Kasumi-1 (cell line): ENCODE measurements at places on chromosomes 4 and X.

GRCh38 chr4:3241898-3242524 lies 6.9 kb upstream of the MSANTD1 start:
- DNase-seq, result no peak

GRCh38 chr4:46387956-46388355 lies 2.0 kb downstream of the GABRA2 start:
- no peak for DNase-seq

DNA sequence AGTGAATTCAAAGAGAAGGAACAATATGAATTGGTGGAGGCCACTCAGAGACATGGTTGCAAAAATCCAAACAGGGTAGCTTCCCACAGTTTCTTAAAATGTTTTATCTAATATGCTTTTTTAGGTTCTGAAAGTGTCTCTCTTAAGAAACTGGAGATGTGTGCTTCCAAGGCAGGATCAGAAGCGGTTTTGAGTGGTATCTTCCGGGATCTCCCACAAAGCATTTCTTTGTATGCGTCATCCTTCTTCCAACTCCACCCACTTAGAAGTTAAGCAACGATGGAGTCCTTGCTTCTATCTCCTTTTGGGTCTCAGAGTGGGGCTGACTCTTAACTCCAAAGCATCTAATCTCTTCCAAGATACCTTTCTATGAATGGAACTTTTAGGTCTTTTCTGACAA lies 196.7 kb downstream of the MID1 start:
- no peak for DNase-seq

DNA sequence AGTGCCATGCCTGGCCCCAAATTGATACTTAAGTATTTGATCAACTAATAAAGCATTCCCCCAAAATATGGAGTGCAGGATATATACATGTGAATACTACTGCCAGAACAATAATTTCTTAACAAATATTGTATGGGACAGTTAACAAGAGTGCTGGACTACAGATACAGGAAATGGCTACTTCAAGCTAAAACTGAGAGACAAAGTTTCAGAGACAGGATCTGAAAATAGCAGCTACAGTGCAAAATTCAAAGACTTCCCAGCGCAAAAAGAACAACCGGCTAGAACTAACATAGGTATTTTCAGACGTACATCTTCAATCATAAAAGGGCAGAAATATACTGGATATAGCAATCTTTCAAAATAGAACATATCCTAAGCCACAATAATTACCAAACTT lies 6.3 kb downstream of the ATRX start:
- DNase-seq, result no peak

DNA sequence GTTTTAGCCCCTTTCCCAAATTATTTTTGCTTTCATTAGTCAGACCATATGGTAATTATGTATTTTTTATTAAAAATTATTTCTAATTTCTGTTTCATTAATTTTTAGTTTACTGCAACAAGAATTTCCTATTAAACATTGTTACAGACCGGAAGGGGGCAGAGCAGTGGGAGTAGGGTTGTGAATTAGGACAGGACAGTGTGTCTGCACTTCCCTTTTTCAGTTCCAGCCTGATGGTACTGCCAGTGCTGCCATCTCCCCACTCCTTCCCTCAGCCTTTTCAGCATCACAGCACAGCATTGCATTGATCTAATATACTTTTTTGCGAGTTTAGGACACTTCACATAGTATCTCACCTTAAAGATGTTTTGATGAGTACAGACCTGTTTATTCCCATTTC lies 76.5 kb downstream of the STIM2 start:
- peak; percentile 66 for DNase-seq

GRCh38 chr4:8909548-8909947 lies 37.9 kb upstream of the HMX1 start:
- DNase-seq, result no peak
